ENCODE measurements at places on chromosomes 7 and 10.

GRCh38 chr10:132575320-132576201 is 38.0 kb downstream of the INPP5A start:
- DNase-seq = no peak

GRCh38 chr7:24290004-24290641 is 6.1 kb downstream of the NPY start:
- peak; percentile 46 for DNase-seq

- no peak for DNase-seq
These were observed 279.0 kb downstream of the ELFN1 start for GRCh38 chr7:1948887-1949680.

GRCh38 chr7:69564454-69565417 is 33.5 kb upstream of the AUTS2 start:
- DNase-seq = peak; percentile 82

DNA sequence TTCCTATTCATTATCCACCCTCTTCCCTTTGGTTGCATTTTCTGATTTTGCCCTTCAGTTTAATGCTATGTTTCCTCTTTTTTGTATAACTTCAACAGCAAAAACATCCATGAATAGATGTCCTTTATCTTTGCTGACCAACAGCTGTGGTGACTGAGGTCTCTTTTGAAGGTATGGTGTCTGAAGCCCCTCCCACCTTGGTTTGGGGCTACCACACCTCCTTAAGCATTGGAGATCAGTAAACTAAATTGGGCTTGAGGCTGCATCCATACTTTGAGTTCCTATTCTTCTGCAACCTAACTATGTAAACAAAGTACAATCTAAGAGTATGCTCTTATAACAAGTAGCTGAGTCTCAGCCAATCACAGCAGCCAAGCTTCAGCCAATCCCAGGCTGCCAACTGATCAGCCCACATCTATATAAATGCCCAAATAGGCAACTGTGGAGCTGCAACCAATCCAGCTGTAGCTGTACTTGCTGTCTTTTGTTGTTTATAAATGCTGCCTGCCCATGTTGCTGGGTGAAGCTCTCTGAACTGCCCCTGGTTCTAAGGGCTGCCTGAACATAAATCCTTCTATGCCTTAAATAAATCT is 69.4 kb upstream of the PDLIM1 start:
- no peak for DNase-seq

DNA sequence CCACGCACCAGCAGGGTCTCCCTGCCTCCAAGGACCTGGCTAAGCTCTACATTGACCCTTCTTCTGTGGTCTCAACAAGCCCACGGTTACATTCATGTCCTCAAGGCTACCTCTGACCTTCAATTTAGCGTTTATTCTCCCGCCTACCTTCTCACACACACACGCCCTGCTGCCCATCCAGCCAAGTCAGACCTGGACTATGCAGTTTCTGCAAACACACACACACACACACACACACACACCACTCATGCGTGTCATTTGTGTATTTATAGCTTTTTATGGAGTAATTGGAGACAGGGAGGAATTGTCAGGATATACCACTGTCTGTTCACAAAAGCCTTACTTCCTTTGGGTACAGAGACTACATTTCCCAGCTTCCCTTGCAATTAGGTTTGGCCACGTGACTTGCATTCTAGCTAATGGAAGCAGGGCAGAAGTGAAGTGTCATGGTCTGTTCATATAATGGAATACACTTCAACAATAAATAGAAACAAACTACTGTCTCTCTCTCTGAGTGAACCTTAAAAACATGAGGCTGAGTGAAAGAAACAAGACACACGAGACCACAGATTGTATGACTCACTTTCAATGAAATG is 53.8 kb upstream of the CPXM2 start:
- DNase-seq = peak; percentile 56

DNA sequence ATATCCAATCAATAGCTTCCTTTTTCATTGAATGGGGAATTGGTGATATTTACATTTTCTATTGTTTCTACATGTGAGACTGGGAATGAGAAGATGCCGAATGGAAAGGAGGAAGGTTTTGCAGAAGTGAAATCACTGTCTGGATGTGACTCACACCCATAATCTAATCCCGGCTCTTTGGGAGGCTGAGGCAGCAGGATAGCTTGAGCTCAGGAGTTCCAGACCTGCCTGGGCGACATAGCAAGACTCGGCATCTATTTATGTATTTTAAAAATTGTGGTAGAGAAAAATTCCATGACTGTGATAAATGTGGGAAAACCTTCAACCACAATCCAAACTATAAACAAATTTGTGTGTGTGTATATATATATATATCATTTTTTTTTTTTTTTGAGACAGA is 10.9 kb upstream of the FIS1 start:
- no peak for DNase-seq
